Esophagus squamous epithelium (tissue), 5 donors: ENCODE measurements at places on chromosomes 16 and 17.

DNA sequence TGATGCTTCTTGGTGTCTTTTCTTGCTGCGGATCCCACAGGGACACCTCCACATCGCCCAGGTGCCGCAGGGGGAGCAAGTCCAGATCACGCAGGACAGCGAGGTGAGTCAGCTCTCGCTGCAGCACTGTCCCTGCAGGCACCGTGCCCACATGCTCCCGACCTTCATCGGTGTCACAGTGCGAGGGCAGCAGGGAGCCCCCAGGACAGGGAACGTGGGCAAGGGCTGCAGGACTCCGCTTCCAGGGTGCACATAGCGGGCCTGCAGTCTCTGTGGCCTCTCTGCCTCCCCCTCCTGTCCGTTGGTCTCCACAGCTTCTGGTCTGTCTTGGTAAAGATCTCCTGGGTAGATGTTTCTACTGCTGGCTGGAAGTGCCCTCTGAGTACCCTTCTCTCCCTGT, 84.1 kb downstream of the BANP start:
- no peak for DNase-seq

- no peak for DNase-seq
Measured at GRCh38 chr16:15576960-15577958, 65.7 kb downstream of the MARF1 start.

DNA sequence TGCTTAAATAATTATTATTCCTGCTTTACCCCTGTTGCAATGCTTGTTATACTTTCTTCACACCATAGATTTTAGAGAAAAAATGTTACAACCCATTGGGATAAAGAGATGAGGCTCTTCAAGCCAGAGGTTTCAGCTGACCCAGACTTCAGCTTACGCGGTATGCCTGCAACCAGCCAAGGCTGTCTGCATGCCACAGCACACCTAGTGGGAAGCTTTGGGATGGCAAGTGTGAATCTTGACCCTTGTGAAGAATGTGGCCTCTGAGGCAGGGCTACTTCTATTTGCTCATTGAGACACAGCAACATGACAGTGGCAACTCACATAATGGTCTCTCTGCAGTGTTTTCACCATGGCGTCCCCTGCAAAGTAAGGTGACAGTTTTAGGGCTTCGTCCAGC, 193.9 kb upstream of the PIRT start:
- no peak for DNase-seq

DNA sequence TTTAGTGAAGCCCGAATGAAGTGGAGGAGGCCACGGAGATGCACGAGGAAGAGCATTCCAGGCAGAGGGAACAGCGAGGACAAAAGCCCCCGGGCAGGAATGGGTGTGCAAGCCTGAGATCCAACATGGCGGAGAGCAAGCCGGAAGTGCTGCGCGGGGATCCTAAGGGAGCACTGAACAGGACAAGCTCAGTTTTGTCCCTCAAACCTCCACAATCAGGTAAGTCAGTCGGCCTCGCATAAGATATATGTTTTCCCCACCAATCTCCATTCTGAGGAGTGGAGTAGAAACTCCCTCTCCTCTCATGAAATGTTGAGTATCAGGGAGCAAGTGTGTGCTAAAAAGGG, 32.9 kb upstream of the USP22 start:
- DNase-seq: no peak

GRCh38 chr16:52095471-52095870, 451.5 kb downstream of the TOX3 start:
- DNase-seq: no peak
